ENCODE measurements at places on chromosomes 6 and 20.
A peak's percentile ranks its signal among the peaks of the same experiment; 100 is the strongest.

DNA sequence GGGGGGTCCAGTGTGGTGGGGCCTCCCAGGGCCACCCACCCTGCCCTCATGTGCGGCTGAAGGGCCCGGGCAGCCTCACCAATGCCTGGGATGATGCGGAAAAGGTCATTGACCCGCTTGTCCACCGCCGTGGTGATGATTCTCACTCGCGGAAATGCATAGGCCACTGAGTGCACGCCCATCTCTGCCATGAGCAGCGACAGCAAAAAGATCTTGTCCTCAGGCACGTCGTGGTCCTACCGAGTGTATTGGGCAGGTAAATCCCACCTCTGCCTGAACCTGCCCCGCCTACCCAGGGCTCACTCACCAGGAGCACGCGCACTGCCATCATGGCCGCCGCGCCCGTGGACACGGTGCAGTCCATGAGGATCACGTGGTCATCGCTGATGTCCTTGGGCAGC, 16.1 kb downstream of the UCKL1 start:
- DNase-seq, result no peak

GRCh38 chr20:20440886-20441658, 73.2 kb downstream of the INSM1 start:
- DNase-seq, result no peak

DNA sequence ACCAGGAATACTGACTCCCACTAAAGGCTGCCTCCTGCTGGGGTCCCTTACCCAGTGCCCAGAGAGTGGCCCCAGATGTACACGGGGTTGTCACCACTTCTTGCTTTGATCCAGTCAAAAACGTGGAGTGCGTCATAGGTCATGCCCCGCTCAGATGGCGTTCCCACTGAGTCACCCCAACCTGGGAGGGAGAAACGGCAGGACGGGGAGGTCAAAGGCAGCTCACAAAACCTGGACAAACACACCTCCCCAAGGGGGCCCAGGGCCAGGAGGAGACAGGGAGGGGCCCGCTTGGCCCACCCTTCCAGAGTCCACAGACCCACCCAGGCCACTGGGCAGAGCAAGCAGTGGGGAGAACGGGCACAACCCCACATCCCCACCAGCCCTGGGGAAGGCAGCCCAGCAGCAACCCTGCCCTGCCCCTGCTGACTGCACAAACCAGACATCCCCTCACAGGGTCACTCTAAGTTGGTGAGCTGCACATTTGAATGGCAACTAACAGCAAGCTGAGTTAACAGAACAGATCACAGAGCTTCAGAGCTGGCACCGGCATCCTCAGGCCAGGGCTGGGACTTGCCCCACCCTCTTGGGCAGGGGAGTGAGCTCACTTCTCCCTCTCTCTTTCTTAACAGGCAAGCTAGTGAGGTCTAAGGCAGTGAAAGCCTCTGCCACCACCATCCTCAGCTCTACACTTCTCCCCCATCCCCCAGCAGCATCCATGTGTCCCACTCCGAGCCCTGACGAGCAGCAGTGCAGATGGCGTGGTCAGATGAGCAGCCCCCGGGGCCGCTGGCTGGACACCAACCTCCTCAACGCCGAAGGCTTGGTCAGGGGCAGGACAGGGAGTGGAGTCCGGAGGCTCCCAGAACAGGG, 61.7 kb downstream of the PYGB start:
- no peak for DNase-seq

GRCh38 chr6:132365281-132365907, 35.9 kb downstream of the MOXD1 start:
- DNase-seq, result no peak

GRCh38 chr20:34112600-34113101, 608 bp upstream of the EIF2S2 start:
- DNase-seq, result peak; percentile 19

GRCh38 chr6:16766836-16767745, 5.8 kb upstream of the ATXN1 start:
- DNase-seq, result no peak

GRCh38 chr6:166045173-166045859, 122.3 kb downstream of the TBXT start:
- no peak for DNase-seq

- no peak for DNase-seq
Measured at GRCh38 chr6:26195924-26196845, 109.0 kb downstream of the HFE start.

DNA sequence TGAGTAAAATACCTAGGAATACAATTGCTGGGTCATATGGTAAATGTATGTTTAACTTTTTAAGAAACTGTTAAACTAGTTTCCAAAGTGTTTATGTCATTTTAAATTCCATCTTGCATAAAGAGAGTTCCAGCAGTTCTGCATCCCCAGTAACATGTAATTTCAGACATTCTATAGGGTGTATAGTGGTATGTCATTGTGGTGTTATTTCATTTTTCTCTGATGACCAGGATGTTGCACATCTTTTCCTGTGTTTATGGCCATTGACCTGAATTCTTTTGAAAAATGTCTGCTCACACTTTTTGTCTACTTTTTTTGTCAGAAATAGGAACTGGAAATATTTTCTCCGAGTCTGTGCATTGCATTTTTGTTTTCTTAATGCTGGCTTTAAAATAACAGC, 128.9 kb downstream of the TMEM200A start:
- DNase-seq, result no peak

DNA sequence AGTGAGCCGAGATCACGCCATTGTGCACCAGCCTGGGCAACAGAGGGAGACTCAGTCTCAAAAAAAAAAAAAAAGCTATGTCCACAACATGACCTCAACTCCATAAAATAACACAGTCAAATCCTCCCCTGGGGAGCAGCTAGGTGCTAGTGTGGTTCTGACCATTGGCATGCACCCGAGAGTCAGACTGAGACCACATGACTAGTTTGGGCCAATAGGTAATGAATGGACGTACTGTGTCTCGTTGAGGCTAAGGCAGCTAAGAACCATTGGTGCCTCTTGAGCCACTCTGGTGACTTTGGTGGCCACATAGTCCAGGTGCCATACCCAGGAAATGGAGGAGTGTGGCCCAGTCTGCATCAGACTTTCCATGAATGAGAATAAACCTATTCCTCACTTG, 40.3 kb downstream of the ATP9A start:
- DNase-seq, result no peak

GRCh38 chr20:54219751-54220426, 12.0 kb downstream of the PFDN4 start:
- no peak for DNase-seq

- no peak for DNase-seq
Measured at GRCh38 chr20:23120261-23120660, 34.1 kb upstream of the CD93 start.

DNA sequence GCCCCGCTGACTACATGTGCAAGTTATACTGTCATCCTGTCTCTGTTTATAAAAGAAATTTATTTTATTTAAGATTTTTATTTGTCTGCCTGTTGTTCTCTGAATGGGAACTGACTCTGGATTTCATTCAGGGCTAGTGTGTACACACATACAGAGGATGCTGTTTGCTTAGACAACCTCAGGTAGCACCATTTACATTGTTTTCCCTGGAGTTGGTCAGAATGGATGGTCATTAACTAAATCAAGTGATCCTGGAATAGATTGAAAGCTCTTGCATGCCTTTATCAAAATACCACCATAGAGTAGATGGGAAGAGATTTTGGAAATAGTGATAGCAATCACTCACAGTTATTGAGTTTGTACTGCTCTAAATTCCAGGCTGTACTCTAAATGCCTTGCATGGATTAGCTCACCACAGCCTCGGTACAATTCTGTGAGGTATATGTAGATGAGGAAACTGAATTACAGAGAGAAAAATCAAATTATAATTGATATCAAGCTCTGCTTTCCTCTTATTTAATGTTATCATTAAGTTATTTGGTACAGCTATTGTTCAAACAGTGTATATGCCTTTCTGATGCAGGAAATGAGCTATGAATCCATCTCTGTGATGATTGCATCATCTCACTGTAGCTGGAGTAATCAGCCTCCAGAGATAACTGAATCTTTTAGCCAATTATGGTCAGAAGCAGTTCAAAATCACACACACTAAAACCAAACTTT, 51.9 kb downstream of the RNF217 start:
- no peak for DNase-seq

DNA sequence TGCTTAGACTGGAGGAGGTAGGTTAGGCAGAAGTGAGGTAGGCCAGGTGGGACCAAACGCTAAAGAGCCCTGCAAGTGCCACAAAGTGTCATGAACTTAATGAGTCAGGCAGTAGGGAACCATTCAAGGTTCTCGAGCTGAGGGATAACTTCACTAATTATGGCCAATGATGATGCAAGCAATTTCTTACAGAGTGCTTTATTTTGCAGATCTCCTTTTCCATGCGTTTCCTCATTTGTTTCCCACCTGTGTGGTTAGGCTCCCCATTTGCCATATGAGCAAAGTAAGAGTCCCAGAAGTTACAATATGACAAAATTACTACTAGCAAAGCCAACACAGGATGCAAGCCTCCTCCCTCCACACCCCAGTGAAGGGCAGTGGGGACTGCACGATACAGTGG, 36.5 kb upstream of the PSMF1 start:
- DNase-seq, result no peak

DNA sequence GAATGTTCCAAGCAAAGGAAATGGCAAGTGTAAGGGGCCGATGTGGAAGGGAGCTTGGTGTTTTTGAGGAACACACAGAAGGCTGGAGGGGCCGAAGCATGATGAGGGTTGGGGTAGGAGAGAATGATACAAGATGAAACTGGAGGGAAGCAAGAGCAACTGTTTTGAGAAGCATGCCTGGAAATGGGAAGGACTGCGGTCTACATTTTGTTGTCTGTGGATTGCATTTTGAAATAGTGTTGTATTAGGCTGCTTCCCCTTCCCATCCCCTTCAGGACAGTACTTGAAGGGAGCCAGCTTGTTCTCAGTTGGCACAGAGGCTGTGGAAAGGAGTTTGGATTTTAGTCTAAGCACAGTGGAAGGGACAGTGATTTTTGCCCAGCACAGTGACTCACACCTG, 2.2 kb downstream of the TM9SF4 start:
- no peak for DNase-seq

GRCh38 chr20:15320941-15321340, 983.5 kb upstream of the FLRT3 start:
- DNase-seq, result no peak

DNA sequence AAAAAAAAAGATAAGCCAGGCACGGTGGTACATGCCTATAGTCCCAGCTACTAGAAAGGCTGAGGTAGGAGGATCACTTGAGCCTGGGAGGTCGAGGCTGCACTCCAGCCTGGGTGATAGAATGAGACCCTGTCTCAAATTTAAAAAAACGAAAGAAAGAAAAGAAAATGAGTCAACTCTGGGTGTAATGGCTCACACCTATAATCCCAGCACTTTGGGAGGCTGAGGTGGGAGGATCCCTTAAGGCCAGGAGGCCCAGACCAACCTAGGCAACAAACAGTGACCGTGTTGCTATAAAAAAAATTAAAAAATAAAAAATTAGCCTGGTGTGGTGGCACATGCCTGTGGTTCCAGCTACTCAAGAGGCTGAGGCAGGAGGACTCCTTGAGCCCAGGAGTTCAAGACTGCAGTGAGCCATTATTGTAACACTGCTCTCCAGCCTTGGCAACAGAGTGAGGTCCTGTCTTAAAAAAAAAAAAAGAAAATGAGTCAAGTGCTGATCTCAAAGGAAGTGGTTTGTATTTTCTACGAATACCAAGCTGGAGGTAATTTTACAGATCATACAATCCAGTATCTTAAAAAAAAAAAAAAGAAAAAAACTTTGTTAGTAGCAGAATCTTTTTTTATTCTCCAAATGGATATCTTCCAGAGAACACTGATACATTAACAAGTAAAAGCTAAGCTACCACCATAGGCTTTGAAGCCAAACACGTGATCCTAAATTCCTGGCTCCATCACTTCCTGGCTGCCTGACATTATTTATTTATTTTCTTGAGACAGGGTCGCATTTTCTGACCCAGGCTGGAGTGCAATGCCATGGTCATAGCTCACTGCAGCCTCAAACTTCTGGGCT, 5.7 kb downstream of the COMMD7 start:
- DNase-seq, result no peak

DNA sequence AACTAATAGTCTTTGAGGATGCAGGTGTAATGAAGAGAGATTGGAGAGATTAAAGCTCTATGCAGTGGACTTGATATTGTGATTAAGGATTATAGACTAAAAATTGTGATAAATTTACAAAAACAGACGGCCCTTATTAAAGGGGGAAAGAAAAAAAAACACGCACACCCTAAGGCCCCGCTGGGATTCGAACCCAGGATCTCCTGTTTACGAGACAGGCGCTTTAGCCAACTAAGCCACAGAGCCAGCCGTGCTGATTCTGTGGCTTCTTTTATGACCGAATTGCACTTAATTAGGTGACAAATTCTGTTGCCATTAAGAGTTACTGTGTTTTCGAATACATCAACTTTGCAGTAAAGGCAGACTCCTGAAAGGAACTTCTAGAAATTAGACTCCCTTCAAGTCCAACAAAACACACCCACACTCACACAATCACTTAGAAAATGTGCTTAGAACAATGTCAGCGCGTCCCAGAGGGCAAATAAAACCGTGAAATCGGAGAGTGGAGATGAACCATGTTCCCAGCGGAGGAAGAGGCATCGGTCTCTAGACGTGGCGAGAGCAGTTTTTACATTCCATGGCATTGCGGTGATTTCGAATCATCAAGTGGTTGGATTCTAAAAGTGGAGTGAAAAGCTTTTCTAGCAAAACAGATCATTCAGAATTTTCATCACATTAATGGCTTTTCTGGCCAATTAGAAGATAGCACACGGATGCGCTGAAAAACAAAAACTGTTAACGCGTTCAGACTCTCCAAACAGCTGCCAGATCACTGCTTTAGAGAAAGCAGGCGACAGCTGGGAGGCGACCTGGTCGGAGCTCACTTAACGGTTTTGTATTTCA, 122.6 kb downstream of the GPX5 start:
- peak; percentile 20 for DNase-seq

GRCh38 chr6:100627911-100628758, 163.4 kb upstream of the SIM1 start:
- DNase-seq, result no peak

DNA sequence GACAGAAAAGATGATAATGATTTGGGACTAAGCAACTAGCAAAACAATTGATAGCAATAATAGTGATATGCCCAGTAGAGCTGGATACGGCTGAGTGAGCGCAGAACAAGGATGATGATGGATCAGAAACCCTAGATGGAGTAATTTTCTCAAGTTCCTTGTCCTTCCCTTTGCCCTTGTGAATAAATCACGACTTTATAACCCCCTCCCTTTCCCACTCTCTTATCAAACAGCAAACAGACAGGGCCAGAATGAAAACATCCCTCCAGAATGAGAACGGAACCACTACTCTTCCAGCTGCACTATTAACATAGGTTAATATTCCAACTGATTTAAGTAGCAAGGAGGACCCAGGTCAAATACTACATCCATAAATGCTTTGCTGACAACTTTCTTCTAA, 1.3 kb upstream of the MTFR2 start:
- DNase-seq, result no peak

- DNase-seq, result no peak
Measured at GRCh38 chr6:104349191-104349590, 510.5 kb downstream of the HACE1 start.

- no peak for DNase-seq
Measured at GRCh38 chr20:36408219-36408618, 102.1 kb downstream of the DLGAP4 start.

GRCh38 chr6:42028234-42029061, 21.9 kb upstream of the TAF8 start:
- DNase-seq, result no peak

All from stimulated activated CD4-positive, alpha-beta T cell treated with anti-CD3 and anti-CD28 coated beads, TNF-alpha, amount 100 ng/mL, for 4 hours (primary cell).